Left kidney (tissue), 8 donors: ENCODE measurements at places on chromosomes 2 and 18. TPM values are rescaled to one million over a fixed set of nuclear protein-coding genes. Genes with fewer than 3 reads are reported as not detected.

CD8B2 gene
- 0.23 TPM for polyA plus RNA-seq

- DNase-seq: no peak
These were observed 118.1 kb upstream of the CXCR4 start for GRCh38 chr2:136236019-136236418.

DNA sequence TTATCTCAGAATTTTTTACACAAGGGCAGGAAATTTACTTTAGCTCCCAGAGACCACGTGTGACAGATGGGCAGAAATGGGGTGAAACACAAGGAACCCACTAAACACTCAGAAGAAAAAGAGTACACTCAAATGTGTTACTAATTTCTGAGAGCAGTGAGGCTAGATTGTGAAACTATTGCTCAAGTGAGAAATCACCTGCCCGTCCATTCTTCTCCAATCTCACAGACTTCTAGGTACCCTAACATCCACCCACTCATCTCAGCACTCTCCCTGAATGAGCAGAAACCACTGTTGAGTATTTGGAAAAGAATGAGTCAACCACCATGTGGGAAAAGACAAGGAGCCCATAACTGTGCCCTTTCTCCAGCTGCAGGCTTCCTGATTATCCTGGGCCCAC is 293.0 kb upstream of the CDH2 start:
- no peak for DNase-seq

- DNase-seq: no peak
These were observed 139.4 kb downstream of the SMAD7 start for GRCh38 chr18:48811401-48811800.

GRCh38 chr2:40033781-40034180 is 254.7 kb upstream of the THUMPD2 start:
- DNase-seq: no peak

DNA sequence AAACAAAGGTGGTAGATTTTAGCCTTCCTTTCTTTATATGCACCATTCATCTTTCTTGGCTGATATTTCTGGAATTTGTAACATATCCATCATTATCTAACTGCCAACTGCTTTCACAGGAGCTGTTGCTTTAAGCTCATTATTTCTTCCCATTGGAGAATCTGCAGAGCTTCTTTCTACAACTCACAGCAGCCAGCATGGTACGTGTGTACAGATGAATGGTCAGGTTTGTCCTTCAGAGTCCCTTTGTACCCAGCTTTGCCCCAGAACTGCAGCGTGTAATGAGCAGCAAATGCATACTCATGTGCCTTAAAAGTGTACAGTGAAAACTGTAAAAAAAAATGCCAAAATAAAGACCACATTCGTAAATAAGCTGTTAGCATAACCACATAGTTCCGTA is 260.9 kb downstream of the FIGN start:
- DNase-seq: no peak

GRCh38 chr2:120514521-120514920 is 168.6 kb downstream of the INHBB start:
- DNase-seq: no peak
